SK-N-SH (cell line): ENCODE measurements at places on chromosomes 13 and 19. TPM values are rescaled to one million over a fixed set of nuclear protein-coding genes. Genes with fewer than 3 reads are reported as not detected.

GRCh38 chr19:39430675-39431593 lies 4.8 kb downstream of the RPS16 start:
- no peak for DNase-seq

DNA sequence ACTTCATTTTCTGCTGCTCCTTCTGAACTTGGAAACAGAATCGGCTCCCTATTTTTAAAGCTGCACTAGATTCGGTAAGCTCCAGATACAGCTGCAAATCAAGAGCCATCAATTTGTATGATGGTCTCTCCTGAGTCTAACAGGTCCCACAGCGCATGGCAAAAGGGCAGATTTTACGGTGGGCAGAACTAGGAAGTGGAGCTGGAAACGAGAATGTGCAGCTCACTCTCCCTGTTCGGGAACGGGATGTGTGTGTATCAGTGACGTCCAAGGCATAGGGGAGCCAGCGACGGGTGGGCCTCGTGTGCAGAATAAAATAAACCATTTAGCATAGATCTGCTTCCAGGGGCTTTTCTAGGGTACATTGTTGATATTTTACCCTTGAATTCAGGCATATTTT lies 74.2 kb downstream of the COL4A1 start:
- DNase-seq, result no peak

DNA sequence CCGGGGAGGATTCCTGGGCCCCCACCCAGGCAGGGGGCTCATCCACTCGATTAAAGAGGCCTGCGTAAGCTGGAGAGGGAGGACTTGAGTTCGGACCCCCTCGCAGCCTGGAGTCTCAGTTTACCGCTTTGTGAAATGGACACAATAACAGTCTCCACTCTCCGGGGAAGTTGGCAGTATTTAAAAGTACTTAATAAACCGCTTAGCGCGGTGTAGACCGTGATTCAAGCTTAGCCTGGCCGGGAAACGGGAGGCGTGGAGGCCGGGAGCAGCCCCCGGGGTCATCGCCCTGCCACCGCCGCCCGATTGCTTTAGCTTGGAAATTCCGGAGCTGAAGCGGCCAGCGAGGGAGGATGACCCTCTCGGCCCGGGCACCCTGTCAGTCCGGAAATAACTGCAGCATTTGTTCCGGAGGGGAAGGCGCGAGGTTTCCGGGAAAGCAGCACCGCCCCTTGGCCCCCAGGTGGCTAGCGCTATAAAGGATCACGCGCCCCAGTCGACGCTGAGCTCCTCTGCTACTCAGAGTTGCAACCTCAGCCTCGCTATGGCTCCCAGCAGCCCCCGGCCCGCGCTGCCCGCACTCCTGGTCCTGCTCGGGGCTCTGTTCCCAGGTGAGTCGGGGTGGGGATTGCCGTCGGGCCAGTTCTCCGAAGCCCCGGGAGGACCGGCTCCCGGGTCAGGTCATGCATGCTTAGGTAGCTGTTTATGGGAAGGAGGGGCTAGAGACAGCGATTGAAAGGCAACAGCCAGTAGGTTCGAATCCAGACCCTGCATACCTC lies at the start of gene ICAM1:
Gene ICAM1, plus strand, starts transcription at position 505 of the 779 bp plus-strand sequence. Its CDS starts 40 bp downstream, at position 545.
- peak; percentile 52 for DNase-seq

DNA sequence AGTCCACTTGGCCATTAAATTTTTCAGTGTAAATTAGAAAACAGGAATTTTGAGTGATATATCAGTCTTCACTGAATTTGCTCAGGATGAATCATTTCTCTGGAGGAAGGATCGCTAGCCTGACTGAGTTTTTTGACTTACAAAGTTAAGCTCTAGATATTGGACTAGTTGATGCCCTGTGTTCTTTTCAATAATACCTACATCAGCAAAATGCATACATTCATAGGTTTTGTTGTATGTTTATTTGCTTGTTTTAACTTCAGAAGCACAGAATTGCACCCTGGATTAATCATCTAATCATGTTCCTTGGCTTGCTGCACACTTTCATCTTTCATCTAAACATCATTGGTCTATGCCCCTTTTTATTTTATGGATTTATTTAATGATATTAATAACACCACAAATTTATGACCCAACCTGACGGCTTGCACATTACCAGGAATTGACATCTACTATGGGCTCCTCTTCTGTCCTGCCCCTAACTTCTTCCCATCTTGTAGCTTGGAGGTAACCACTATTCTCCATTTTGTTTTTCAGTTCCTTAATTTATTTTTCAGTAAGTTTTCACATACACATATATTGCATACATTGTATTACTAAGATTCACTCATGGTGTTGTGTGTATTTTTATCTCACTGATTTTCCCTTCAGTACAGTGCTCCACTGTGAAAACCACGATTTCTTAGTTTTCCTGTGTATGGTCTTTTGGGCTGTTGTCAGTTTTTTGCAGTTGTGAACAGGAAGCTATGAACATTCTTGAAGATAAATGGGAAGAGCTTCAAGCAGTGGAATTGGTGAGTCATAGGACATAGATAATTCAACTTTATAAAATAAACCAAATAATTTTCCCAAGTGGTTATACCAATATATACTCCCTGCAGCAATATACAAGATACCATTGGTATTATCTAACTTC lies 23.3 kb downstream of the COMMD6 start:
- DNase-seq, result no peak

- no peak for DNase-seq
Observed at GRCh38 chr19:54790711-54791110, 12.7 kb upstream of the KIR2DL4 start.

GRCh38 chr13:101799196-101799595 lies 346.7 kb downstream of the ITGBL1 start:
- no peak for DNase-seq

GRCh38 chr19:14409146-14410023 lies 9.8 kb downstream of the DDX39A start:
- no peak for DNase-seq

GRCh38 chr19:49512970-49513745 lies 697 bp downstream of the FCGRT start:
- DNase-seq, result peak; percentile 88

DNA sequence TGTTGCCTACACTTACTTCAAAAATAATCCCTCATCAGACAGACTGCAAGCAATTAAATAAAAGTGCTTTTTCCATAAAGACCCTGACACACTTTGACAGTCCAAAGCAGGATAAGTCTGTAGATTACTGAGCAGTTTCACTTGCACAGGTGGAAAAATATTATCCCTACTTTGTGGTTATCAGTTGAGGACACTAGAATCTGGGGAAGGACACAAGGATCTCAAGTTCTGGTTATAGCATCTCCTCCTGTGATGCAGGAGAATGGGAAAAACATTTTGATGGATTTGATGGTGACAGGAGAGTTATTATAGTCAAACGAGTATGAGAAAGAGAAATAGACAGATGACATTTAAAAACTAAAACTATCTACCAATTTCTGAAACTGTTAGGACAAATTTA lies 122.9 kb upstream of the PCDH9 start:
- no peak for DNase-seq

- DNase-seq, result no peak
Observed at GRCh38 chr13:37797631-37798030, 71.9 kb downstream of the TRPC4 start.

- no peak for DNase-seq
Observed at GRCh38 chr19:41000310-41000737, 9.2 kb downstream of the CYP2B6 start.

DNA sequence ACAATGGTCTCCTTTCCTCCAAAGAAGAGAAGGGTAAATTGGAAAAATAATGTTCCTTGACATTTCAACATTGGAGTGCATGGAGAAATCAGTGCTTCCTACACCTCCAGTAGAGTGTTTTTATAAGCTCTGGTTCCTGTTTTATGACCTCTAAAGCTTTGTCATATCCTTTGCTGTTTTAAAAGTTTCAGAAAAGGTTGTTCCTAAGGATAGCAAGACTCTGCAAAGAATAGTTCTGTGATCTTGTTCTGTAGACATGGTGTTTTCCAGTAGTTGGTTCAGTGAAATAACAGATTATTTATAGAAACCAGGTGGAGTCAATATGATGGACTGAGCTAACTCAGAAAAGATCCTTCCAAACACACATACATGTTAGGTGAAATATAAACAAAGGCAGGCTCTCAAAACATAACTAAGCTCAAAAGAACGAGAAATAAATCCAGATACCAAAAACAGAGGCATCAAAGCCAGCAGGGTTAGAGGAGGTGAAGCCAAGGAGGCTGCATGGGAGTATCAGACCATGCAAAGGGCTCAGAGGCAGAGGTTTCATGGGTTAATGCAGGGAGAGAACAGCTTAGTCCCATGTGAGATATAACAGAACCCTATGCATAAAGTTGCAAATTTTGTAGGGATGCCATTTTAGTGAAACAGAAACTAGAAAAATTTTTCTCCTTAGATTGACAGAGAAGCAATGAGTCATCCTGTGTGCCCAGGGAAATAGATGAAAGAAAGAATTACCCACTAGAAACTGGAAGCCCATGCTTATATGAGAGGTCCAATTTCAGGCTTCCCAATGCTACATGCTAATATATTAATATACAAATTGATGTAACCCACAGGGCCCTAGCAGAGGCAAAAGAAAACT lies 44.3 kb downstream of the SHISA2 start:
- DNase-seq, result no peak

DNA sequence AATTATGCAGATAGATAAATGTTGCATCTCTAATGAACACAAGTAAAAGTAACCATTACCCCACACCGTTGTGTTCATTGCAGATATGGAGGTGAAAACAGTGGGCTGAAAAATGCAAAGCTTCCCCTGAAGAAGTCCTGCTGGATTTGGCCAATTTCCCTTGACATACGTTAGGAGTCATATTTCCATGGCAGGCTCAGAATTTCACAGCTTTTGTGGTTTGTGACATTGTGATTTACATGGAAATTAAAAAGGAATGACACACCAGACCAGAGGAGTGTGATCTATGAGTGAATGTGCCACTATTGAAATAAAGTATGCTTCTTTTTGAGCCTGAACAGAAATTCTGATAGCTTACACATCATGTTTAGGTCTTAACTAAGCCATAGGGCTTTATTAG lies 221.1 kb upstream of the TMTC4 start:
- DNase-seq, result no peak

- peak; percentile 52 for DNase-seq
Observed at GRCh38 chr19:38277969-38278680, 13.8 kb downstream of the SPINT2 start.

DNA sequence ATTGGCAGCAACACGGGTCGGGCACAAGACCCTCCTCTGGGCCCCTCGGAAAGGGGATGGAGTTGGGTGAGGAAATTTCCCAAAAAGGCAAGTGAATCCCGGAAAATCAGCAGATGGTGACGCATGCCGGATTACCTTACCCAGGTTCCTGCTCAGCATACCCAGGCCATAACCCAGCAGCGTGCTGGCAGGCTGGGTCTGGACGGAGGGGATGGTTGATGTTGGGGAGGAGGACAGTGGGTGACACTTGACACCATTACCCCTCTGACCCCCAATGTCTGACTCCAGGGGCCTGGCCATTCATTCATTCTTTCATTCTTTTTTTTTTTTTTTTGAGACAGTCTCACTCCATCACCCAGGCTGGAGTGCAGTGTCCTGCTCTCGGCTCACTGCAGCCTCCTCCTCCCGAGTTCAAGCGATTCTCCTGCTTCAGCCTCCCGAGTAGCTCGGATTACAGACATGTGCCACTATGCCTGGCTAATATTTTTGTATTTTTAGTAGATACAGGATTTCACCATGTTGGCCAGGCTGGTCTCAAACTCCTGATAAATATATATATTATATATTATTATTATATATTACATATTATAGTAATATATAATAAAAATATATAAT lies 799 bp downstream of the PVR start:
- DNase-seq, result peak; percentile 79

DNA sequence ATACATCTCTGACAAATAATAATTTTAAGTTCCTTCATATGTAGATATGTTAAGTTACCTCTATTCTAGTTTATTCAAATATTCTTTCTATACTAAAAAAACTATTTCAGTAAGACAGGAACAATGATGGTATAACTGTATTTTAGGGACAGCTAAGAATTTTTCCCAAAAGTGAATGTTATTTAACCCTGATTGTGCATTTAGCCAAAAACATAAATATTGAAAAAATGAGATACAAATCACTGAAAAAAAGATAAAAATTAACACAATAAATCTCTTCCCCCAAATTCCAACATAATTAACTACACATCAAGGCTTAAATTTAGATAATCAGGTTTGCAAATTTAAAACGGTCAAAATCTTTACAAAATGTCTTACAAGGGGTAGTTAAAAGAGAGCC lies 58.1 kb downstream of the KCNRG start:
- no peak for DNase-seq

- peak; percentile 37 for DNase-seq
Observed at GRCh38 chr19:29467824-29468401, 57.9 kb upstream of the VSTM2B start.

- DNase-seq, result no peak
Observed at GRCh38 chr19:33963514-33963913, 166.8 kb downstream of the KCTD15 start.

- DNase-seq, result no peak
Observed at GRCh38 chr19:633786-634639, 676 bp upstream of the POLRMT start.

GRCh38 chr13:27257648-27258253 lies 6.4 kb downstream of the RPL21 start:
- DNase-seq, result no peak

DNA sequence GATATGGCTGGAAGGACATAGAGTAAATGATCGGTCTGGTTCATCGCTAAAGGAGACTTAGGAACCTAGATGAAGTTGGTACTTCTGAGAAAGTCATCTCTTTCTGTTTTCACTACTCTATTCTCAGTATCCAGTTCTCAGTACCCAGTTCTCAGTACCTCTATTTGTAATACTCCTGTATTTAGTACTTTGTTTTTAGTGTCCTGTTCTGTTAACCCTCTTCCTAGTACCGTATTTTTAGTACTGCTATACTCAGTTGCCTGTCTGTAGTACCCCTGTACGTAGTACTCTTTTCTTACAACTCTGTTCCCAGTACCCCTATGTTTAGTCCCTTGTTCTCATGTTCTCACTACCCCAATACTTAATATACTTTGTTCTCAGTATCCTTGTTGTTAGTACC lies 1.2 kb downstream of the RFXAP start:
- no peak for DNase-seq

FCER2 gene
- not detected in 2 replicates for polyA plus RNA-seq

SEMA6B gene
- 2.0 and 3.7 TPM in 2 replicates for polyA plus RNA-seq

RBM26 gene
- 12.5 and 15.1 TPM in 2 replicates for polyA plus RNA-seq

CCDC122 gene
- polyA plus RNA-seq, result 1.0 and 1.4 TPM in 2 replicates

CRX gene
- polyA plus RNA-seq, result not detected in 2 replicates

CYSLTR2 gene
- 0.12 and 0.41 TPM in 2 replicates for polyA plus RNA-seq

TFPT gene
- 39.8 and 49.7 TPM in 2 replicates for polyA plus RNA-seq

TMEM238 gene
- 0.08 and 0.12 TPM in 2 replicates for polyA plus RNA-seq

FBN3 gene
- polyA plus RNA-seq, result not detected in 2 replicates

ZNF730 gene
- polyA plus RNA-seq, result 0.30 and 0.58 TPM in 2 replicates

RXFP2 gene
- not detected in 2 replicates for polyA plus RNA-seq

CALR3 gene
- polyA plus RNA-seq, result not detected in 2 replicates

TGFBR3L gene
- polyA plus RNA-seq, result 0.78 and 0.87 TPM in 2 replicates

ZNF529 gene
- 5.6 and 8.6 TPM in 2 replicates for polyA plus RNA-seq

HRC gene
- not detected in 2 replicates for polyA plus RNA-seq

NLRP4 gene
- 0.02 and 0.03 TPM in 2 replicates for polyA plus RNA-seq
